H1 (cell line): ENCODE measurements at places on chromosomes 3 and 15.

DNA sequence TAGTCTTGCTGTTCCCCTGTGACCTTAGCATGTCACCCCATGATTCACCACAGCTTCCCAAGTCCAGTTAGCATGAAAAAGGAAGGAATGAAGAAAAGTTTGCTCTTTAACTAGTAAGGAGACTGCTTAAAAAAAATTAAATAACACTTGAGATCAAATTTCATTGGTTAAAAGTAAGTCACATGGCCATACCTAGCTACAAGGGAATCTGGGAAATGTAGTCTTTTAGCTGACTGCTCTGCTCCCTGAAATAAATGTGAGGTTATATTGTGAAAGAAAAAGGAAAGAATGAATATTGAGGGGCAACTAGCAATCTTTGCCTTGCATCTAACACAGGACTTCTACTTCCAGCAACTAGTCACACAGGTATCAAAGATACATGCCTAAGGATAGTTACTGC lies 84.7 kb upstream of the LRRN1 start:
- DNase-seq = no peak

DNA sequence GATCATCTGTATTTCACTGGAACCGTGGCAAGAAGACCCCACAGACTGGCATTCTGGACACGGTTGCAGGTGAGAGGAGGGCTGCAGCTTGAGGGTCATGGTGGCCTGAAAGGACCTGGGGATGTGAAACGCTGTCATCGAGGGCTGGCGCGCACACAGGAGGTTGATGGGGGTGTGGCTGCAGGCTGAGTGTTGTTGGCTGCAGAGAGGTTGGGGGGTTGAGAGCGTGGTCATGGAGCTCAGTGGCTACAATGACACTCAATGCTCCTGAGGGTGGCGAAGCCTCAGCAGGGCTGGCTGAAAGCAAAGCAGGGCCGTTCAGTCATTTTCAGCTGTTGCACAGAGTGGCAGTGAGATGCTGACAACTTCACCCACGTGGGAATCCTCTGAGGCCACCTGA lies 21.0 kb downstream of the CPN2 start:
- DNase-seq = no peak

DNA sequence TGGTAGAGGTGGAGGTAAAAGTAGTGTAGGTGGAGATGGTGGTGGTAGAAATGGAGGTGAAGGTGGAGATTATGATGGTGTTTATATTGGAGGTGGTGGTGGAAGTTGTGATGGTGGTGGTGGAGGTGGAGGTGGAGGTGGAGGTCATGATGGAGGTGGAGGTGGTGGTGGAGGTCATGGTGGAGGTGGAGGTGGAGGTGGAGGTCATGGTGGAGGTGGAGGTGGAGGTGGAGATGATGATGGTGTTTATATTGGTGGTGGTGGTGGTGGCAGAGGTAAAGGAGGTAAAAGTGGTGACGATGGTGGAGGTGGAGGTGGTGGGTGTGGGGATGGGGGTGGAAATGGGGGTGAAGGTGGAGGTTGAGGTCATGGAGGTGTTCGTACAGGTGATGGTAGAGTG lies 107.8 kb downstream of the ASB7 start:
- no peak for DNase-seq

GRCh38 chr3:124401843-124402242 lies 328.4 kb upstream of the UMPS start:
- DNase-seq = no peak

- DNase-seq = peak; percentile 92
Observed at GRCh38 chr3:53891497-53892285, at the start of gene SELENOK. TSS of gene SELENOK (minus strand) at chr3:53891859.

- DNase-seq = no peak
Observed at GRCh38 chr15:84625123-84625522, 24.3 kb downstream of the ZSCAN2 start.

DNA sequence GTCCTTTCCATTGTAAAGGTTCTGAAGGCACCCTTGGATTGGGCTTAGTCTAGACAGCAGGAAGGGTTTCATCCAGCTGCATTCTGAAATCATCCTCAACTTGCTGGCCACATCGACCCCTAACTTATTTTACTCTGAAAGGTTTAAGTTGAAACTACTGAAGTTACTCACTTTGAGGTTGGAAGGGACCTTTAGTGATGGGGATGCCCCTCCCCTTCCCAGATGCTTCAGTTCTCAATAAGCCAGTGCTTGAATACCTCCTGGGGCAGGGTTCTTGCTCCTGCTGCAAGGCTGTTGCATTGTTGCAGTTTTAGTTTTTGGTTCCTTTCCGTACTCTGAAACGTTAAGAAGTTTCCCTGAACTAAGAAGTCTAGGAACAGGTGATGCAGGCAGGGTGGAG lies 26.4 kb downstream of the FGD5 start:
- DNase-seq = no peak
